ENCODE measurements at places on chromosomes 16 and 17.
A peak's percentile ranks its signal among the peaks of the same experiment; 100 is the strongest.

GRCh38 chr17:50816771-50817751 is 18.3 kb upstream of the WFIKKN2 start:
- no peak for DNase-seq

GRCh38 chr17:74008196-74008595 is 195.3 kb upstream of the RPL38 start:
- DNase-seq: no peak

- no peak for DNase-seq
Measured at GRCh38 chr17:45700171-45701090, 83.7 kb upstream of the CRHR1 start.

- no peak for DNase-seq
Measured at GRCh38 chr17:31580316-31580705, 188.8 kb downstream of the RAB11FIP4 start.

GRCh38 chr16:53052519-53053501 is at the start of gene CHD9NB:
Gene CHD9NB, minus strand, starts transcription at chr16:53052897. Its CDS starts 8,739 bp downstream, at chr16:53044158.
- peak; percentile 93 for DNase-seq

DNA sequence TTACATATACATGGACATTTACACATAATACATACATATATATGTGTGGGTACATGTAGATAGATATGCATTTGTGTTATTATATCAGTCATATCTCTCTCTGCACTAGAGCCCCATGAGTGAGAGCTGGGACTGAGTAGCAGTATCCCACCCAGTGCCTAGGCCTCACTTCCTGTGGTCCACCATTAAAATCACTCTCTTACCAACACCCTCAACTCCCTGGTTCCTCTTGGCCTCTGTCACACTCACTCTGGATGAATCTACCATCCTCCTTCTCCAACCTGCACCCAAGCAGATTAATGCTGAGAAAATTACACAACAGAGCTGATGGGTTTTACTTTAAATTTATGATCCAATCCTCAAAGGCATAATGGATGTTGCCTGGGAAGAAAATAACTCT is 4.9 kb upstream of the LYRM9 start:
- DNase-seq: no peak

DNA sequence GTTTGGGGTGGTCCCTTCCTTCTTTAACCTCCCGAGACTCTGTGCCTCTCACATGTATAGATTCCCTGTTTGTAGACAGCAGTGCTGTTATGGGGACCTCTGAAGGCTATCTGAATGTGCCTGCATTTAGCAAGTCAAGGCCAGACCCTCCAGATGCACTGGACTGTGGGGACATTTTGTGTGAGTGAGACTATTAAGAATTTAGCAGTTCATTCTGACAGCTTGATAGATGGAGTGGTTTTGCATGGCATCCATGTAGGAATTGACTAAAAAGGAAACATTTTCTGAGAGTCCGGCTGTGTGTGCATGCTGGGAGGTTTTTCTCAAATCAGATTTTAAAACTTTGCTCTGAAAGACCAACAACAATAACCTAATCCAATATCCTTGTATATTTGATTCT is 226.3 kb downstream of the MSI2 start:
- peak; percentile 11 for DNase-seq

- no peak for DNase-seq
Measured at GRCh38 chr17:231966-232807, 50.7 kb upstream of the DOC2B start.

DNA sequence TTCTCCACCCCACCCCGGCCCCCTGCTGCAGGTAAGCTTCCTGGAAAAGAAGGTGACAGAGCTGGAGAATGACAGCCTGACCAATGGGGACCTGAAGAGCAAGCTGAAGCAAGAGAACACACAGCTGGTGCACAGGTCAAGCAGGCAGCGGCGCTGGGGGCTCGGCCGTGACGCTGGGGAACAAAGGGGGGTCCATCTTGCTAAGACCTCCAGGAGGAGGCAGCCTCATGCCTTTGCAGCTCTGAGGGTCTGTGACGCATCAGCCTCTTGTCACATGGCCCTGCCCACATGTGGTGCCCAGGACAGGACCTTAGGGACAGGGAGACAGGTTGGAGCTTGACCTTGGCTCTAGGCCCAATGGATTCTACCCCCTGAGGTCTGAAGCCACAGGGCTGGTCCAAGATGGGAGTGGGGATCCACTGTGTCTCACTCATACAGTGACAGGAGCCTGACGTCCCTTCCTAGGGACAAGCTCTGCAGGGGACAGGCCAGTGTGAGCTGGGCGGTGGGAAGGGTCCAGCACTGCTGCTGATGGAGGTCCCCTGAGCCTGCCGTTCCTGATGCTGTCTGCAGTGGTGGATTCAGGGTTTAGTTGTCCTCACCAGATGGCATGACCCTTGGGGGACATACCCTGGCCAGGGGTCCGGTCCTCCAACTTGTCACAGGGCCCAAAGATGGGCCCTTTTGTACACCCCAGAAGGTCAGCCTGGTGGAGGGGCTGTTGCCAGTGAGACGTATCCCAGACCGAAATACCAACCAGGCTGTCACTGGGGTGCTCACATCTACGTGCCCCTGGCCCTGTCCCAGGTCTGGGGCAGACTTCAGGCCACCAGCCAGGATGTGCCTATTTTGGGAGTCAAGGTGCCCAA is 132.6 kb downstream of the RAB11FIP4 start:
- no peak for DNase-seq

DNA sequence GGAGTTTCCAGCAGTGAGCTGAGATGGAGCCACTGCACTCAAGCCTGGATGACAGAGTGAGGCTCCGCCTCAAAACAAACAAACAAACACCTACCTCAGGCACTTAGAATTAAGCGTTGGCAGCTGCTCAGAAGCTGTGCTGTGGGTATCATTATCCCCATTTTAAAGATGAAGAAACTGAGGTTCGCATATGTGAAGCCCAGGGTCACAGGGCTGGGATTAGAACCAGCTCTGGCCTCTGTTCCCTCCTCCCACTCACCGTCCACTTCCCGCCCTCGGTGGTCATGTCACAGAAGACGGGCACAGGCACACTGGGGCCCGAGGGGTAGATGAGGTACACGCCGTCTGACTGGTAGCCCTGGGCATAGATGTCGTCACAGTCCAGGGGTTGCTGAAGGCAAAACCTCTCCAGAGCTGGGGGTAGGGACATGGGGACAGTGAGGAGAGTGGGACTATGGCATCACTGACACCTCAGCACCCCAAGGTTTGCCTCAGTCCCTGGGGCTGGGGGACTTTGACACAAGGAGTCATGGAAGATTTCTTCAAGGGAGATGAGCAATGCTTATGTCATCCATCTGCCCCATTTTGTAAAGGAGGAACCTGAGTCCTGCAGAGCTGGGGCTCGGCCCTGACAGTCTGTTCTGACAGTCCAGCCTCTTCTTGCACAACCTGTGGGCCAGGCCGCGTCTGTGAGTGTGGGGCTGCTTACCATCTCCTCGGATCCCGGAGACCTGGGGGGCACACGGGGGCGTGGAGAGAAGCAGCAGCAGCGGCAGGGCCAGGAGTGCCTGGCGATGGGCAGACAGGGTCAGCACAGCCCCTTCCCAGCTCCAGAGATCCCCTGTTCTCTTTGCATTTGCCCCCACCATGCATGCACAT is 700 bp downstream of the MFAP4 start:
- peak; percentile 95 for DNase-seq

DNA sequence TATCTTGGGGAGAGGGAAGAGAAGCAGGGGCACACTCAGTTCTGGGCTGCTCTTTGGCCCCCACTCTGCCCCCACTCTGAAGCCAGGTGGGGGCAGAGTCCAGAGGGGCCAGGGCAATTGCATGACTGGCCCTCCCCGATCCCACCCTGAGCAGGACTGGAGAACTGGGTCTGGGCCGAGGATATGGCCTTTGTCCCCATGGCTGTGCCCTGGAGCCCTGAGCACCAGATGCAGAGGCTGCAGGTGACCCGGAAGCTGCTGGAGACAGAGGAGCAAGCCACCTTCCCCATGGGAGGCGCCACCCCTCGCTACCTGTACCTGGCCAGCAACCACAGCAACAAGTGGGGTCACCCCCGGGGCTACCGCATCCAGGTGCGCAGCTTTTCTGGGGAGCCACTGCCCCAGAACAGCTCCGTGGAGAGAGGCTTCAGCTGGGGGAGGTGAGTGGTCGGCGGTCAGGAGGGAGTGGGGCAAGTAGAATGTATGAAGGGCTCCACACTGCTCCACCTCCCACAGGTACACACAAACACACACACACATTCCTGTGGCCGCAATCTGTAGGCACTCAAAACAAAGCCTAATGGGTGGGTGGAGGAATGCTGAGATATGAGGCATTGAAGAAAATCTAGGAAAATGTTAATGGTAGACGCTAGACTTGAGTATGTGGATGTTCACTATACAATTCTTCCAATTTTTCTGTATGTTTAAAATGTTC is 21.4 kb downstream of the AOC3 start:
- DNase-seq: no peak

- peak; percentile 98 for DNase-seq
Measured at GRCh38 chr17:4678448-4679026, 25.4 kb downstream of the PELP1 start.

DNA sequence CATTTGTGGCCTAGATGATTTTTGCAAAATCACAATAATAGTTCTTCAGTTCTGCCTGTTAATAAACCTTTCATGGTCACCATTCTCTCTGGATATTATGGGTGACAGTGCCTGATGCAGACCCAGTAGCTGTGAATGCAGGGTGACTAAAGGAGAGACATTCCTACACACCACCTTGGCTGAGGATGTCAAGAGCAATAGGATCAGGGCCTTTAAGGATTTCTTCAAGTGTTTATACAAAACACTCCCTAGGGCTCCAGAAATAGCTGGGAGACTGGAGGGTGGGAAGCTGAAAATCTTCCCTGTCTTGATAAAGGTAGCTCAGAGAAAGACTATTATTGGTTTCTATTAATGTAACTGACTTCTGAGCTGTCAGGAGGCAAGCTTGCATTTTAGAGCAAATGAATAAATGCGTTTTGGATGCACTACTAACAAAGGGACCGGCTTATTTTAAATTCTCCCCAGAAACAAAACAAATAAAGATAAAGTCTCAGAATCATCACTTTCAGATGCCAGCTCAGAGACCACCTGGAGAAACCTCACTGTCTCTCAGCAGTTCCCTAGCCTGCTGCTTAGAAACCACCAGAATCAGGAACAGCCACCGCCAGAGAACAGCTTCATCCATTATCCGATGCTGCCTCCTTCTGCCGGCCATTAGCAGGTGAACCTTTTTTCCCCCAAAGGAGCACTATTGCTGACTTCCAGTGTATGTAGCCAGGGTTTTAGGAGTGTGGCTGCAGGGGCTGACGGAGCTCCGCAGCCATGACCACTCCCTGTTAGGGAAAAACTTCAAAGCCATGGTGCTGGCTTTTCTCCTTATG is 171.4 kb upstream of the DYNLRB2 start:
- DNase-seq: peak; percentile 42

GRCh38 chr16:56945847-56946527 is 14.0 kb downstream of the HERPUD1 start:
- no peak for DNase-seq

DNA sequence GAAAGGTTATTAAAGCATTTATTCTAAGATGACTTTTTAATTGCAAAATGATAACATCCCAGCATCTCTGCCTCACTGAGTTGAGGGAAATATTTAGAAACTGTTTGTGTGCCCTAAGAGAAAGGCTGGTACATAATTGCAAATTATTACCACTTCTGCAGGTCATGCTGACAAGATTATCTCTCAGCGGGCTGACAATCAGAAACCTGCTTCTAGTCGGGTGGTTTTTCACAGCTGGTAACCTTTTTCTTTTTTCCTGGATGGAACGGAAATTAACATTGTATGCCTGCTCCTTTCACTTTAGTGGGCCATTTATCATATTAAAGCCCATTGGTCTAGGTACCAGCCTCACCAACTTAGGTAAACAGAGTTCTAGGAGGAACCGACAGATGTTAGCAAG is 17.0 kb upstream of the NUDT7 start:
- no peak for DNase-seq

Measured in HFFc6 (cell line).